Aorta (tissue), 5 donors: ENCODE measurements at places on chromosomes 13 and 19.

GRCh38 chr19:17255150-17255621, 9.4 kb downstream of the USHBP1 start:
- no peak for DNase-seq
- no peak overlapping the region for H3K27ac ChIP-seq
- no peaks in the 10 kb centered on the region for H3K27me3 ChIP-seq
- H3K4me3 ChIP-seq, result no peak overlapping the region
- H3K4me1 ChIP-seq, result no peaks in the 10 kb centered on the region

GRCh38 chr19:49689133-49690078, at the start of gene ADM5:
ADM5 (plus strand) TSS chr19:49689594; CDS start chr19:49689838, 244 bp downstream.
- H3K36me3 ChIP-seq, result no peaks in the 10 kb centered on the region
- peak within 1 kb of the TSS; percentile 3 for H3K4me3 ChIP-seq
- peak; percentile 82 for DNase-seq
- no peaks in the 10 kb centered on the region for H3K4me1 ChIP-seq
- H3K27ac ChIP-seq, result no peak within 1 kb of the TSS
- no peaks in the 10 kb centered on the region for H3K27me3 ChIP-seq

DNA sequence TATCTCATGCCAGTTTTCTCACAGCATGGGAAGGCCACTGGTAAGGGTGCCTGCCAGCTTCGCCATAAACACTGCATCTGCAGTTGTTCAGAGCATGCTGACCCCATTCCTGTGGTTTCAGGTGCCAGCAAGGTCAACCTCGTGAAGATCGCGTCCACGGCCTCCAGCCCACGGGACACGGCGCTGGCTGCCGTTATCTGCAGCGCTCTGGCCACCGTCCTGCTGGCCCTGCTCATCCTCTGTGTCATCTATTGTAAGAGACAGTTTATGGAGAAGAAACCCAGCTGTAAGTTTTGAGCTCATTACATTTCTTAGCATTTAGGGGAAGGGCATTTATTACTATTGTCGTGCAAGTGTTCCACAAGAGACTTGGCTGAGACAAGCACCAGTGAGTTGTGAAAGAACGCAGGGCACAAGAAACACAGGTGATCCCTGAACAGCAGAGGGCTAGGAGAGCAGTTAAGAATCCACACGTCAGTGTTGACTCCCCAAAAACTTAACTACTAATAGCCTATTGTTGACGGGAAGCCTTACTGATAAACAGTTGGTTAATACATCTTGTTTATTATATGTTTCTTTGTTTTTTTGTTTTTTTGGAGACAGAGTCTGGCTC, 88.8 kb downstream of the TNFRSF19 start:
- H3K27me3 ChIP-seq, result no peaks in the 10 kb centered on the region
- no peaks in the 10 kb centered on the region for H3K36me3 ChIP-seq
- no peak overlapping the region for H3K4me3 ChIP-seq
- no peak overlapping the region for H3K27ac ChIP-seq

DNA sequence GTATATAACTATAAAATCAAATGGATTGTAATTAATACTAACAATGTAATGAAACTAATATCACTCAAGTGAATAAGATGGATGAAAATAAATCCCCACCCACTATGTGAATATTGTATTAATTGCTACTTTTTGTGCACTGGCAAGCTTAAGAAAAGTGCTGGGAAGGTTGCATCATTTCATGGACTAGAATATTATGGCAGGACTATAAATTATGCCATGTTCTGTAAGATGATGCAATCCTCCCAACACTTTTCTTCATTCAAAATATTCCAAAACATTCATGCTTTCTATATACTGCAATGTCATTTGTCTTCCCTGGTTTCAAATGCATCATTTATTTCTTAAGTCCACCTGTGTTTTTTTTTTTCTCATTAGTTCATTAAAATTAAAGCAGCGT, 457.6 kb upstream of the GPC6 start:
- DNase-seq, result no peak
- H3K27ac ChIP-seq, result no peak overlapping the region
- no peaks in the 10 kb centered on the region for H3K27me3 ChIP-seq
- H3K4me1 ChIP-seq, result no peaks in the 10 kb centered on the region

DNA sequence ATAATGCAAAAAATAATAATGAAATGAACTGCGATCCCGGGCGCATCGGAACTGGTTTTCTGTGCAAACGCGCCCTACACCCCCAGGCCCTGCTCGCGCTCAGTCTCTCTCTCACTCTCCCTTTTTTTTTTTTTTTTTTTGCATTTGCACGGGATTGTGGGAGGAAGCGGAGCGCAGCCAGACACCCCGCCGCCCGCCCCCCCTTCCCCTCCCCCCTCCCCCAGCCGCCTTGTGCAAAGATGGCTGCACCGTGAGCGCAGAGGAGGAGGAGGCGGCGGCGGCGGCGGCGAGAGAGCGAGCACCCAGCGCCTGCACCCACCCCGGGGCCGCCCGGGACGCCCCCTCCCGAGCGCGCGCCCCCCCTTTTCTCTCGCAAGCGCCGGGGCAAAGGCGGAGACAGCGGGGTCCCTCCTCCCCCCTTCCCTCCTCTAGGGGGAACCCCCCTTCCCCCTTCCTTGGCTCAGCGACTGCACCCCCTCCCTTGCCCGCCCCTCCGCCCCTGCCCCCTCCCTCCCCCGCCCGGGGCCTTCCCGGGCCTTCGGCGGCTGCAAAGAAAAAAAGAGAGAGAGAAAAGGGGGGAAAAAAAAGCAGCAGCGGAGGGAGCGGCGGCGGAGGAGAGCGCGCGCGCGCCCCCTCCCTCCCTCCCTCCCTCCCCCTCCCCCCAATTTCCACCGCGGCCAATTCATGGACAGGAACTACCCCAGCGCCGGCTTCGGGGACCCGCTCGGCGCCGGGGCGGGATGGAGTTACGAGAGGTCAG, at the start of gene PRR12:
Gene PRR12, plus strand, starts transcription at position 212 of the 760 bp plus-strand sequence. Its CDS starts 473 bp downstream, at position 685.
- H3K27ac ChIP-seq, result no peak within 1 kb of the TSS
- H3K36me3 ChIP-seq, result peaks cover 5% of the 10 kb centered on the region
- DNase-seq, result peak; percentile 84
